ENCODE measurements at places on chromosomes 1 and 21. TPM values are rescaled to one million over a fixed set of nuclear protein-coding genes. Genes with fewer than 3 reads are reported as not detected.

Gene CAMK1G
- not detected for total RNA-seq

Gene LCE1F
- total RNA-seq: not detected

Gene TFF2
- not detected for total RNA-seq

Gene PAQR6
- total RNA-seq: 0.60 TPM

Gene CD48
- total RNA-seq: not detected

Gene GNG4
- 0.22 TPM for total RNA-seq

Gene HNRNPU
- 217 TPM for total RNA-seq

Gene UBAP2L
- total RNA-seq: 34.3 TPM

Gene SSX2IP
- 0.60 TPM for total RNA-seq

Gene PLA2G2D
- not detected for total RNA-seq

Gene KRTAP19-1
- total RNA-seq: not detected

Gene CRABP2
- total RNA-seq: not detected

Gene LEMD1
- not detected for total RNA-seq

Gene GPR37L1
- total RNA-seq: not detected

Gene C1QB
- not detected for total RNA-seq

Gene GPA33
- total RNA-seq: not detected

Gene RIMS3
- 0.20 TPM for total RNA-seq

Gene SLFNL1
- total RNA-seq: under 0.01 TPM

Gene THEM5
- total RNA-seq: not detected

Gene ROR1
- under 0.01 TPM for total RNA-seq

Gene SYCP1
- total RNA-seq: not detected

Gene RXRG
- not detected for total RNA-seq

Gene OPTC
- not detected for total RNA-seq

Gene INSRR
- not detected for total RNA-seq

Gene NID1
- 178 TPM for total RNA-seq

Gene KRTAP6-2
- total RNA-seq: not detected

Gene FCER1G
- not detected for total RNA-seq

Gene ERICH3
- not detected for total RNA-seq

Gene CFAP57
- total RNA-seq: 0.20 TPM

Gene MNDA
- not detected for total RNA-seq

Gene CC2D1B
- total RNA-seq: 14.4 TPM

Gene ANGPTL3
- total RNA-seq: not detected

Gene TNFRSF8
- total RNA-seq: not detected

Gene LMX1A
- not detected for total RNA-seq

Gene HORMAD1
- not detected for total RNA-seq
